ENCODE measurements at places on chromosomes 3 and 15.

DNA sequence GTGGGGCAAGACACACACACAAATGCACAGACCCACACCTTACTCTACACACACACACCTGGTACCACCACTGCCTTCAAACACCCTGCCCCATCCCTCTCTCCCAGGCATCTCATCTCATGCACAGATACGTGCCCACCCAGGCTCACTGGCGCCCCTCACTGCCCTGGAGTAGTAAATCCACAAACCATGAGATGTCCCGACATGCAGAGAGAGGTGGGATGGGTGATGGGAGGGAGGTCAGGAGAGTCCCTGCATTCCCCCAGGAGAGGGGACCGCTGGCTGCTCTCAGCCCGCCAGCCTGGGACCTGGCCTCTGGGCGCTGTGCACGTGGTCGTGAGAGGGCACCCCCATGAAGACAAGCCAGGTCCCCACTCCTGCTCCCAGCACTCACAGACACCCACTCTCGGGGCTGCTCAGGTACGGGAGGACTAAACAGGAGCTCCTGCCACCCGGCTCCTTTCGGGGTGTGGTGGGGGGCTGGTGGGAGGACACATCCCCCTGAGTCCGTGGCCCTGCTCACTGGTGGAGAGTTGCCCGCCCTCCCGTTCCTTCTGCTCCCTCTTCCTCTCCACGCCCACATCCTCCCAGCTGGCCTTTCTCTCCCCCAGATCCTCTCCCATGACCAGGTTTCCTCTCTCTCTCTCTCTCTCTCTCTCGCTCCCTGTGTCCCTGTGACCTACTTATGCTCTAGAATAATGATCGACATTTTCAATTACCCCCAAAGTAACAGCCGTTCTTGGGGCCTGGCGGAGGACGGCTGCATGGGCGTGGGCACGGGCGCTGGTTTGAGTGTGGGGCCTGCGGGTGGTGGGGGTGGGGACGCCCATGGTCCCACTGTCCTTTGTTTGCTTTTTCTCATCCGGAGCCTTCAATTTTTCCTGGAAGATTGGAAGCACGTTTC is 18.9 kb upstream of the CSPG4 start:
- DNase-seq, result no peak

DNA sequence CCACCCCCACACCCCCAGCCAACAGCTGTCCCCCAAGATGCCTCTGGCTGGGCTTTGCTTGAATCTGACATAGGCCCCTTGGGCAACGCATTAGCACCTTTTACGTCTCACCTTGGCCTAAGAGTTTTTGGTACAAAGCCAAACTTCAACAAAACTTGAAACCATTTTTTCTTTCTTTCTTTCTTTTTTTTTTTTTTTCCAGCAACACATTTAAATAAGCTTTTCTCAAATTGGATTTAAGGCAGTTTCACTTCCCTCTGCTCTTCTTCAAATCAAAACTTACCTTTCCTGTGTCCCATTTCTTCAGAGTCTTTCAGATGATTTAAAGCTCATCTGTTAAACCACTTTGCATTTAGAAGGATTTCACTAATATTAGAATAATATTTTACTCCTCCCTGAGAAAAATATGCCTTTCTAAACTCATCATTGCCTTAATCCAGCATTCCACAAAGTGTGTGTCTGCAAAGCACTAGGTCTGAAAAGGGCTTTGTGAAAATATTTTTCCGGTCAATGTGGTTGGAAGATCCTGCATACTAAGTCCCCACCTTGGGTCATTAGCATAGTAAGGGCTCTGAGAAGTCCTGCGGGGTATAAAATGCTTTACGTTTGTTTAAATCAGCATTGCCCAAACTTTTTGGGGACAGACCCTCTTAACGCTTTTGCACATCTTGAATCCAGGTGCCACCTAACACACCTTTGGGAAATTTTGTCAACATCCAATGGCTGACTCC is 217.0 kb downstream of the TLE3 start:
- no peak for DNase-seq

DNA sequence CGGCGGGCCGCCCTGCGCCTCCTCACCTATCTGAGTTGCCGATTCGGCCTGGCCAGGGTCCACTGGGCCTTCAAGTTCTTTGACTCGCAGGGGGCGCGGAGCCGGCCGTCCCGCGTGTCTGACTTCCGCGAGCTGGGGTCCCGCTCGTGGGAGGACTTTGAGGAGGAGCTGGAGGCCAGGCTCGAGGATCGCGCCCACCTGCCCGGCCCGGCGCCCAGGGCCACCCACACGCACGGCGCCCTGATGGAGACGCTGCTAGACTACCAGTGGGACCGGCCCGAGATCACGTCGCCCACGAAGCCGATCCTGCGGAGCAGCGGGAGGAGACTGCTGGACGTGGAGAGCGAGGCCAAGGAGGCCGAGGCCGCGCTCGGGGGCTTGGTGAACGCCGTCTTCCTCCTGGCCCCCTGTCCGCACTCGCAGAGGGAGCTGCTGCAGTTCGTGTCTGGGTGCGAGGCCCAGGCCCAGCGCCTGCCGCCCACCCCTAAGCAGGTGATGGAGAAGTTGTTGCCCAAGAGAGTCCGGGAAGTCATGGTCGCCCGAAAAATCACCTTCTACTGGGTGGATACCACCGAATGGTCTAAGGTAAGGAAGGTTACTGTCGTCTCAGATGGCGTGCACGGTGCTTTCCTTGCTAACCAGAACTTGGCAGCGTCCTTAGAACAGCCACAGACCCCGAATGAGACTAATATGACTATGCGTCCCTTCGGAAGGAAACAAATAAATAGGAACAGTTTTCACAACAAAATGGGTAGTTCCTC is 567 bp downstream of the TICRR start:
- no peak for DNase-seq

DNA sequence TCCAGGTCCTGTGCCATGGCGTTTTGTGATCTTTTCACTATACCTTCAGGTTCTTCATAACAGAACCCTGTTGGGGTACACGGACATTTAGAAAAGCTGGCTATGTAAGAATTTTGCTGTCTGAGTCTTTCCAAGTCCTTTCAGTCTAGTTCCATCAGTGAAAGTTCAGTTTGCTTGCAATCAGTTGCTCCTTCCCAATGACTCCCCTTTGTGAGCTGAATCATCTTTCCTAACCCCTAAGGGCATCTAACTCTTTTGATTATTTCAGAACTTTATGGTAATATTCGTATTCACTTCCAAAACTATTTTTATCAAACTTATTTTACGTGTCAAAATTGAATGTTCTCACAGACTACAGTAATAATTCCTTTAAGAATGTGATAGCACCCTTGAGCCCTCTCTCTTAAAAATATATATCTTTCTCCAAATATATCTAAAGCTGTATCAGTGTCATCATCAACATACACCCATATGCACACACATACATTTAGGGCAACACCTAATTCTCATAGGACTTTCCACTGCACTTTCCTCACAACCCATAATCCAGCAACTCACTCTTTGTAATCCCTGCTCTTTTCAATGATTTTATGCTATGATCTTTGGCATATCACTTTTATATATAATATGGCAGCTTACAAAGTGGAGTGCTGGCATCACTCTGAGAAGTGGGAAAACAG is 263.7 kb downstream of the GBE1 start:
- DNase-seq, result no peak

DNA sequence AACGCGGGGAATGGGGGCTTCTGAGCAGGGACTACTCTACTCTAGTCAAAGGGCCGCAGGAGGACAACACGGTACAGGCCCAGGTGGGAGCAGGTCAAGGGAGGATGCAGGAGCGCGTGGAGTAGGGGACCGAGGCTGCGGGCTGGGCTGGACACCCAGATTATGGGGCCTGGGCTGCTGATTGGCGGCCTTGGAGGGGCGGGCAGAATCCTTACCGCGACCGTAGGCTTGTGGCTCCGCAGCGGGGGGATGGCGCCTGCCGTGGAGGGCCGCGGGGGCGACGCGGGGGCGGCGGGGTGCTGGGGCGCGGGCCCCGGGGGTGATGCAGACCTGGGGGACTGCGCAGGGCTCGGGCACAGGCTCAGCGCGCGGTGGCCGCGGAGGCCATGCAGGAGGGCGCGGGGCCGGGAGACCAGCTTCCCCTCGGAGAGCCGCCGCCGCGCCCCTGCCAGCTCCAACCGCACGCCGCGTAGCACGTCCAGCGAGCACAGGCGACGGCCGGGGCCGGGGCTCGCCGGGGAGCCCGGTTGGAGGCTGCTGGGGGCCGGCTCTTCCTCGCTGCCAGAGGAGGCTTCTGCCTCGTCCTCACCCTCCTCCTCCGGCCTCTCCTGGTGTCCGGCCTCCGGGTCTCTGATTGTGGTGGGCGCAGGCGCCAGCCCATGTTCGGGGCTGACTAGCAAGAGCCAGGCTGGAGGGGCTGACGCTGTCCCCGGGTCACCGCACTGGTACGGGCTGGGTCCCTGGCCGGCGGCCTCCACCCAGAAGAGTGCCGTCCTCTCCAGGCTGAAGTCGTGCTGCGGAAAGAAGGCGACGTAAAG is 12.9 kb downstream of the UBAP1L start:
- DNase-seq, result no peak

GRCh38 chr3:23465569-23465968 is 262.4 kb downstream of the UBE2E2 start:
- DNase-seq, result no peak

GRCh38 chr15:74752531-74752930 is 3.9 kb downstream of the CYP1A2 start:
- DNase-seq, result no peak

GRCh38 chr3:20480786-20481365 is 294.9 kb upstream of the SGO1 start:
- no peak for DNase-seq

DNA sequence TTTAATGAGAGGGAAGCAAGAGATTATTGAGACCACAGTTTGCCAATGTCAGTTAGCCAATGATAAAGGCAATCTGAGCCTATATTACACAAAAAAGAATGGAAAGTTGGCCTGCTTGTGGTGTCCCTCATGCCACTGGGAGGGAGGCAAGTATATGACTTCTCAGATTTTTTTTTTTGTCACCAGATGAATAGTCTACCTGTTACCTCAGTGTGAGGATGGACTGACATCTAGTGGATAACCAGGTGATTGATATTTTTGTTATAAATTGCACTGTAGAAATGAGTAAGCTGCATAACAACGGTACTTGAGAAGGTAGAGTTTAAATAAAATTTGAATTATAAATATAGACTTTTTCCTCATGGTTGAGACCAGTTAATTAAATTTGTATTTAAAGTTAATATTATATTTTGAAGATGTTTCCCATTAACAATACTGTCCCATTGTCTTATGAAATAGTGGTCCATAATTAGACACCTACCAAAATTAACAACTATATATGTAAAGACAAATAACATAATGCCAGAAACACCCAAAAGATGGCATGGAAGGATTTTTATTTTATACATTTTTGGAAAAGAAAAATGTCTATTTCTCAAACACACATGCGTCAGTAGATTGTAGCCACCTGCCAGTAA is 237.8 kb upstream of the GADL1 start:
- DNase-seq, result no peak

DNA sequence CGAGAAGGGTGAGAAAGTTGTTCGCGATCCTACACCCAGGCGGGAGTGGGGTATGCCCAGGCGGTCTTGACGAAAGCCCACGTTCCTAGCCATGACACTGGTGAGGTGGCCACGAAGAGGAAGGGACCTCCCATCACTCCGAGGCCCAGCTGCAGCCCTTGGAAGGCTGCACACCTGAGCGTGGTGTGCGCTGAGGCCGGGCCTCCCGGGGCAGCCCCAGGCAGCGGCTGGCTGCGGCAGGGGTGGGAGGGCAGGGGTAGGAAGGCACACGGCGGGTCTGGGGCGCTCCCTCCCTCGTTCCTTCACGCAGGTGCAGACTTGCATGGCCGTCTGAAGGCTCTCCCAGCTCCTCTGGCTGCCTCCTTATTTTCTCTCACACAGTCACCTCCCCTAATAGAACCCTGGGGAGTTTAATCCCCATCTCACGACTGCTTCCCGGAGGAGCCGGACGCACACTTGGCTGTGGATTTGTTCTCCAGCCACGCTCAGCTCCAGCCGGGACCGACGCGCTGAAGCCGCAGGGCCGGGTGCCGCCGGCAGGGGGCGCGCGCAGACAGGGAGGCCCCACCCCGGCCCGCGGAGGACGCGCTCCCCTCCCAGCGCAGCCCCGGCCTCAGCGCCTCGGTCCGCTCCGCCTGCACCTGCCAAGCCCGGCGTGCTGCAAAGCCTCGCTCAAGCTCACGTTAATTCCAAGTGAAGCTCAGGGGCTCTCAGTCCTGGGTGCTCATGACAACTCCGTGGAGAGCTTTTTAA is 37.8 kb upstream of the MUC4 start:
- DNase-seq, result no peak

- no peak for DNase-seq
These were observed 21.6 kb downstream of the CCDC80 start for GRCh38 chr3:112619295-112619694.

DNA sequence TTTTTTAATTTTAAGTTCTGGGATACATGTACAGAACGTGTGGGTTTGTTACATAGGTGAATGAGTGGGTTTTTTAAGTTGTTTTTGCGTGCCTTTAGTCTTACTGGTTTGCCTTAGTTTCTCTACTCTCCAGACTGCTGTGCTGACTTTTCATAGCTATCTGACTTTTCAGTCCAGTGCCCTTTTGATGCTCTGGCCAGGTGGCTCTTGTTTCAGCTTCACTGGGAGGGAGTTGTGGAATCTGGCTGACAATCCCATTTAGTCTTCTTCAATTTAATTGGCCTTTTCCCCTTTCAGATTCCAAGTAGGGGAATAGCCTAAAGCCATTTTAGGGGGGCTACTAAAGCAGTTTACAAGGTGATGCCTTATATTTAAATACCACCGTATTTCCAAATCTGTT is 30.1 kb downstream of the FNDC3B start:
- no peak for DNase-seq

DNA sequence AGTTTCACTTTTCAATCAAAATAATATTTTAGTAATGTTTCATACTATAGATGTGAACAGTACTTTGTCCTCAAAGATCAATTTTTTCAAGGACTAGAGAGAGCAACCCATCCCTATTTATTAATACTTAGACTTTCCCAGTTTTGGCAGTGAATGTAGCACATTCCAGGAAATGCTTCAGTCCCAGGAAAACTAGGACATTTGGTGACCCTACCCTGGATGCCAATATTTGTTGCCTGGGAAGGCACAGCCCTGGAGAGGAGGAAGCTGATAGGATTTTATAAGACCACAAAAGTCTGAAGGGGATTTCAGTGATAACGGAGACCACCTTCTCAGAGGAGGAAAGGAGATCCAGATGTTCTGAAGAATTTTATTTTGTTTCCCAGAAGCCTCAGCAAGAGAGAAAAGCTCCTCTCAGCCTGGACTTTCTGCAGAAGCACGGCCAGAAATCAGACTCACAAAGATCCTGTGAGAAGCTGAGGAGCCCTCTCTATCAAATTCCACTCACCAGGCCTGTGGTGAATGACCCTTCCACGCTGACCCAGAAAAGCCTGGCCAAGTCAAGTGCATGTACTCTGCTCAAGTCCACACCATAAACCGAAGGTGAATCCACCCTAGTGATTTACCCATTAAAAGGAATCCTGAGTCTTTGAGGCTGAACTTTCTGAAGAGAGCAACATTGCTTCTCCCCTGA is 87.7 kb upstream of the ABHD17C start:
- no peak for DNase-seq

- no peak for DNase-seq
These were observed 218.6 kb downstream of the THSD4 start for GRCh38 chr15:71333839-71334238.

GRCh38 chr3:107201146-107201545 is 176.1 kb upstream of the CCDC54 start:
- DNase-seq, result no peak

- DNase-seq, result no peak
These were observed 23.8 kb upstream of the FBLN2 start for GRCh38 chr3:13524979-13525669.

GRCh38 chr15:64651601-64652191 is 123.7 kb downstream of the RBPMS2 start:
- DNase-seq, result peak; percentile 19

All from T-helper 22 cell (primary cell).